HFF-Myc (cell line): ENCODE measurements at places on chromosomes 2 and 18.

- no peak for DNase-seq
Measured at GRCh38 chr2:174750923-174751441, 13.3 kb downstream of the CHRNA1 start.

DNA sequence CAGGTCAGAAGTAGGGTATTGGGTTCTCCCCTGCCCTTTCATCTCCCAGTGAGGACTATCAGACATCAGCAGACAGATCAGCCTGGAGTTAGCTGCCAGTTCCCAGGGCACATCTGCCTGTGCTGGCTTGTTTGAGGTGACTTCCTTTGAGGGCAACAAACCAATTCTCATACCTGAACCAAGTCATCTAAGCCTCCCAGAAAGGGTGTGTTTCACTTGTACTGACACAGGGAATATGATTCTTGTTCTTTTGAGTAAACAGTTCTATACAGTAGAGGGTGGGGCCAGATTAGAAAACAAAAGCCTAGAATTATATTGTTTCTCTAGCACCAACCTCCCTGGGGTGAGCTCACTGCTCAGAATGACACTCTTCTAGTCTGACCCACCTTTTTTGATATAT lies 591.9 kb downstream of the SLC4A3 start:
- no peak for DNase-seq

DNA sequence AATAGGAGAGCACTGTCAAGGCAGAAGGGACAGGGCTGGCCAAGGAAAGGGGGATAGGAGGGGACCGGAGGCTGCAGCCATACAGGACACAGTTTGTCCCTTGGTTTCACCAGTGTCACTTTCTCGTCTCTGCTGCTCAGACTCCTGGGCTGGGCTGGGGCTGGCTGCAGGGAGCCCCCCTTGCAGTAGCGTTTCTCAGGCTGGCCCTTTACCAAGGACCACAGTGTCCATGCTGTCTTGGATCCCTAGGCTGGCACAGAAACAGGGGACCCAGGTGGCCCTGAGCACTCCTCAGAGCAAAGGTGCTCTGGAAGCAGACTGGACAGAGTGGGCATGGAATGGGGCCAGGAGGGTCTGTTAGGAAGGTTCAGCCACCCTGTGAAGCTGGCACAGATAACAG lies 34.8 kb downstream of the ATOH8 start:
- DNase-seq = no peak

GRCh38 chr2:158191076-158191895 lies 89.6 kb downstream of the UPP2 start:
- DNase-seq = no peak

DNA sequence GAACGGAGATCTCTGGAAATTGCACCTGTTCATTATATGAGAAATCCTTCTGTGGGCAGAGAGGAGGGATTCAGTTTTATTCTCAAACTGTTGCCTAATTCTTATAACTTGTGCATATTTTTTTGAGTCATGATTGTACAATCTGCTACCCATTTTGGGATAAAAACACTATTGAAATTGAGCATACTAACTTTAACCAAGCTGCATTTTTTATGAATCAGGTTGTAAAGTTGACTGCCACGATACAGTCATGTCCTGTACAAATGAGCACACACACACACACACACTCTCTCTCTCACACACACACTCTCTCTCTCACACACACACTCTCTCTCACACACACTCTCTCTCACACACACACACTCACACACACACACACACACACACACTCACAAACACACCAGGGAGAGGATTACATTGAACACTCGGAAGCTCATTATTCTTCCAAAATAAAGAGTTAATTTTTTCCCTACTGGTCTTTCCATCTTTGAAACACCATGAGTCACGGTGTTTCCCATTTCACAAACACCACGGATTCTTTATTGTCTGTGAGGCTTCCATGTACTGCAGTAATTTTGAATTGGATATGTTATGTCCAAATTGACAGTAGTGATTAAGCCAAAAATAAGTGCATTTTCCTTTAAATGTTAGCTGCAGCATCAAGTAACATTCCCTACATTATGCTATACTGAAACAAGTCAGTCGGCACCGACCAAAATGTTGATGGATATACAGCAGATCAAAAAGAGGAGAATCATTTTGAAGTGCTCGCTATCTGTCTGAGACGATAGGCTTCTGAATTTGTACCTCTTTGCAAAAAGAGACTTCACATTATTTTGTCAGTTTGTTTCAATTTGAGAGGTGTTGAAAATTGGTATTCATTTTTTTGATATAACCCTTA lies 216.9 kb downstream of the ARHGAP15 start:
- no peak for DNase-seq

DNA sequence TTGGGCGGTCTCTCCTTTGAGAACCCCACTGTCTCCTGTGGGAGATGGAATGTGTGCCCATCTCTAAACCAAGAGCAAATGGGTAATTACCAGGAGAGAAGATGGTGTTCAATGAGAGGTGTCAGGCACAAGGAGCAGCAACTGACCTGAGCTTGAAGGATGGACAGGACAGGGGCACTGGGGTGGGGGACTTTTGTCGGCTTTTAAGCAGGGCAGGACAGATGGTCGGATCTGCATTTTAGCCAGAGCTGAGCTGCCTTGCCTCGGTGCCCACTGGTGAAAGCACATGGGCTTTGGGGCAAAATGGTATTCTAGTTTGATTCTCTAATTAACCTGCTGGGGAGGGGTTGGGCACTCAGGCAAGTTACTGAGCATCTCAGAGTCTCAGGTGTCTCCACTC lies 98.0 kb downstream of the INHBB start:
- DNase-seq = no peak

GRCh38 chr2:177872286-177872685 lies 200.3 kb downstream of the PDE11A start:
- no peak for DNase-seq

DNA sequence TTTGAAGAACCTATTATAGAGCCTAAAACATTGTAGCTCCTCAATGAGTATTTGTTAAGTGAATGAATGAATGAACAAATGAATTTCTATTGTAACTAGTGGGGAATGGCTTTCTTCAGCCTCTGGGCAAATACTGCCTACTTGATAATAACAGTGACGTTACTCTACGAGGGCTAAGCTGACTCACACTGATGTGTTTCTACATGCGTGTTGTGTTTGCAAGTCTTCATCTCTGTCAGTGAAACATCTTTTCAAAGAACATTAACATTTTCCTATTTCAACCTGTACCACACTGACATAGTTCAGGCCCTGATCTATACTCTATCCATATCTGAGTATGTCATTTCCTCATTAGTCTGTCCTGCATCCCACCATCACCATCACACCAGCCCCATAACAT lies 319.9 kb upstream of the ACVR2A start:
- DNase-seq = no peak

GRCh38 chr2:169822785-169823392 lies 1.8 kb downstream of the METTL5 start:
- DNase-seq = no peak

DNA sequence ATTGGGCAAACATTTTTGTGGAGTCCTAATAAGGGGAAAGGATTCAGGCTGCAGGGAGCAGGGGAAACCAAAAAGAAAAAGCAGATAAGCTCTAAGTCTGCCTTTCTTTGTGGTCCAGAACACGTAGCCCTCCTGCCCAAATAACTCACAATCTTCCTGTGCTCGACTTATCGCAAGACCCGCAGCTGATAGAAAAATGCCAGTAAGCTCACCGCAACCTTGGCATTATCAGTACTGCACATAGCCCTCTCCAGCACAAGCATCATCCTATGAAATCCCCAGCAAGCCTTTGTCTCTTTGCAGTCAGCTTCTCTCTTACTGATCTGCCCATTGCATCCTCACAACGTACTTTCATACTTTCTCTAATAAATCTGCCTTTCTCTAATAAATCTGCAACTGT lies 202.4 kb upstream of the HNRNPA3 start:
- DNase-seq = no peak

DNA sequence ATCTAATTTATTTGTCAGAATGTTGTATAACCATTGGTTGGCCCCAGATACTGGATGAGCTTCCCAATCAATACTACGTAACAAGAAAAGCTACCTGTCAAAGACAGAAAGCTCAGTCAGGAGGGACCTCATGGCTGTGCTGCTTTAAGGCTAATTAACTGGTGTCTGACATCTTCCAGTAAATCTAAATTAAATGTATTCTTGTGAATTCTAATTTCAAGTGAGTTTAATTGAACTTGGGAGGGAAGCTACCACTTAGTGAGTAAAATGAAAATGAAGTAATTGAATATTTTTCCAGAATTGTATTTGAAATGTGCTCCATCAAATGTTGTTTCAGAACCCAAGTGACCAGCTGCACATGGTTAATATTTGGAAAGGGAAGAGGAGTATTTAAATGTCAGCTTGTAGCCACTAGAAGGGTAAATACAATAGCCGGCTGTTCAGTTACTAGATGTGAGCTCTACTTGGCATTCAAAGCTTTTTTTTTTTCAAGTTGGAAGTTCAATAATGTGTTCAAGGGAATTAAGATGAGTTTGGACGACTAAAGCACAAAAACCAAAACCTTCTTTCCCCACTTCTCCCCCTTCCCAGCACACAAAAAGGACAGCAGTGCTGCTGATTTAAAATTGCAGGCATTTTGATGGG lies 62.0 kb downstream of the GPR39 start:
- no peak for DNase-seq
